CD4-positive, alpha-beta T cell treated with Interleukin-10 for 1 hour (primary cell): ENCODE measurements at places on chromosomes 11 and 22.

GRCh38 chr11:126482586-126483108 is 127.2 kb downstream of the ST3GAL4 start:
- no peak for DNase-seq

DNA sequence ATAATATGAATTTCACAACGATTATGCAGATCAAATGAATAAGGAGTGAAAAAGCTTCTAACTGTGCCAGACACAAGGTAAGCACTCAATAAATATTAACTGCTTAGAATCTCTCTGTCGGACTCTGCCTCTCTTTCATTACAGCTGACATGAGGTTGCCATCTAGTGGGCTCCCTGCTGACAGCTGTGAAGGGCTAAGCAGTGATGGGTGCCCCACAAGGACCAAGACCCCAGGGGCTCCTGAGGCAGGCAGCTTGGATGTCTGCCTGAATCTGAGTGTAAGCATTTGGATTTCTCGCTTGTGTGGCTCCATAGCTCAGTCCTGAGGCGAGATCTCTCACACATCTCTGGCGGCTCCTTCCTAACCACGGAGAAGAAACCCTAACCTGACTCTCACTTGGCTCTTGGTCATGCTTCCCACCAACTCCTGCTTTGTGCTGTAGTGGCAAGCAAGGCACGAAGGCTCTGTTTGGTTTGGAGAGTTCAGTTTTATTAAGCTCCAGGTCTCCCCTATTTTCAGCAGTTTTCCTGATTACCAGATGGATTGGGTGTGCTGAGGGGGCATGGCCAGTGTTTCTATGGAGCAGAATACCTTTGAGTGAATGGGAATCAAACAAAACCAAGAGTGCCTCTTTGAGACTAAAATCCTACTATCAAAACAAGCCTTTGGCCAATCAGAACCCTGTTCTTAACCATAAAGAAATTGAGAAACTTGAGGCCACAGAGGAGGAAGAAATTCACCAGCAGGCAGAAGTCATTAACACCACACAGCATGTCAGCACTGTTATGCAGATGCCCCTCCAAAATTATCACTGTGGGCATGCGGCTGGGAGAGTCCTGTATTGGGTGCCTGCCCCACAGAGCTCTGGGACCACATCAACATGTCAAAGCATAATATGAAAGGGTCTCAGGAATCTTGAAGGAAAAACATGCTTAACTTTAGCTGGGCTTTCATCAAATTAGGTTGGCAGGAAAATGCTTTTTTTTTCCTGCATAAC is 152.8 kb upstream of the NTM start:
- DNase-seq: no peak

- DNase-seq: no peak
These were observed 65.2 kb upstream of the SESN3 start for GRCh38 chr11:95296165-95296564.

GRCh38 chr11:97361812-97362378 is 972.1 kb downstream of the JRKL start:
- DNase-seq: no peak

DNA sequence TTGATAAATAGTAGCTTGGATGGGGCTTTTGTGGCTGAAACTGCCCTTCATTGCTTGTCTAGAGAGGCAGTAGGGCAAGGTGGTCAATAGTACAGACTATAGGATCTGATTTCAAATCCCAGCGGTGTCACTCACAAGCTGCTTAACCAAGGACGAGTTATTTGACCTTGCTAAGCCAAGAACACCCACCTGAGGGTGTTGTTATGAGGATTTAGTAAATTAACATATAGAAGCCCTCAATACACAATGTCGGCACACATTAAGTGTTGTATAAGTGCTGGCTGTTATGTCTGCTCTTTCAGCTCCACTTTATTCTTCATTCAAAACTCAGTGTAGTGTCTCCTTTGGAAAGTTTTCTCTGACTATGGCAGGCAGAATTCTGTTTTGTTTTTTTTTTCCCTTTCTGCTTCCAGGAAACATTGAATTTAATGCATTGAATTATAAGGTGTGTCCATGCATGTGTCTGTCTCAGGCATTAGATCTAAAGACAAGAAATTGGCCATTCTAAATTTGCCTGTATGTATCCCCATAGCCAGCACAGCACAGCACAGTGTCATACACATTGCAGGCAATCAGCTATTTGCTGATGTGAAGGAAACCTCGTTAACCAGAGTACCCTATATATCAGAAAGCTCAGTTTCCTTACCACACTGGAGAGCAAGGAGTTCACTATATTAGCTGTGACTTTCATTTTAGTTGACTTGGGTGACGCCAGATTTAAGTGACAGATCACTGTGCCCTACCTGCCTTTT is 212.1 kb downstream of the NELL1 start:
- no peak for DNase-seq

GRCh38 chr11:130246738-130247137 is 68.0 kb downstream of the ZBTB44 start:
- DNase-seq: no peak

GRCh38 chr11:12217879-12218278 is 107.5 kb downstream of the MICAL2 start:
- DNase-seq: no peak
